H54 (cell line): ENCODE measurements at places on chromosomes 1 and 21.

GRCh38 chr1:7333620-7334019 lies 437.5 kb upstream of the VAMP3 start:
- DNase-seq, result no peak

DNA sequence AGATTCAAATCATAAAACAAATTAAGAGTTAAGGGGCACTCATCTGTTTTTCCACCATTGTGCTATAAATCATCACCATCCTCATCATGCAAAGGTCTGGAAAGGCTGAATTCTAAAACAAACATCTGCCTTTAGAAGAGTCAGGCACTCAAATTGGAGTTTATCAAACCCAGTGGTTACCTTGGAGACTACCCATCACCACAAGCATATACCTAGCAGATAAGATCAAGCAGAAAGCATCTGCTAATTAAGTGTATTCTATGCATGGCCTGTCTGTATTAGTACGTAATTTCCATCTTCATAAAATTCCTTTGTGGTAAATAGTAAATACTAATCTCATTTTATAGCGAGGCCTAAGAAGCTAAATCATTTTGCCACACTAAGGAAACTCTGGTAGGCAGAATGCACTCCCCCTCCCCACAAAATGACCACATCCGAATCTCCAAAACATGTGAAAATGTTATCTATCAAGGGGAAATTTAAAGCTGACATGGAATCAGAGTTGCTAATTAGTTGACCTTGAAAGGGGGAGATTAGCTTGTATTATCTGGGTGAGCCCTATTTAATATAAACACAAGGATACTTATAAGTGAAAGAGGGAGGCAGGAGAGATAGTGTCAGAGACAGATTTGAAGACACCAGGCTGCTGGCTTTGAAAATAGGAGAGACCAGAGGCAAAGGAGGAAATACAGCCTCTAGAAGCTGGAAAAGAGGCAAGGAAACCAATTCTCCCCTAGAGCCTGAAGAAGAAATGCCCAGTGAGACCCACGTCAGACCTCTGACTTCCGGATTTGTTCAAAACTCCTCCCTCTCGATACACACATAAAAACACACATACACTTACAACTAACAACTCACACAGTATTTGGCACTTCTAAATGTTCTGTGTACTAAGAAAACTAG lies 23.2 kb downstream of the ARID4B start:
- DNase-seq, result no peak

- DNase-seq, result no peak
Observed at GRCh38 chr1:151822404-151822803, 9.2 kb downstream of the RORC start.

DNA sequence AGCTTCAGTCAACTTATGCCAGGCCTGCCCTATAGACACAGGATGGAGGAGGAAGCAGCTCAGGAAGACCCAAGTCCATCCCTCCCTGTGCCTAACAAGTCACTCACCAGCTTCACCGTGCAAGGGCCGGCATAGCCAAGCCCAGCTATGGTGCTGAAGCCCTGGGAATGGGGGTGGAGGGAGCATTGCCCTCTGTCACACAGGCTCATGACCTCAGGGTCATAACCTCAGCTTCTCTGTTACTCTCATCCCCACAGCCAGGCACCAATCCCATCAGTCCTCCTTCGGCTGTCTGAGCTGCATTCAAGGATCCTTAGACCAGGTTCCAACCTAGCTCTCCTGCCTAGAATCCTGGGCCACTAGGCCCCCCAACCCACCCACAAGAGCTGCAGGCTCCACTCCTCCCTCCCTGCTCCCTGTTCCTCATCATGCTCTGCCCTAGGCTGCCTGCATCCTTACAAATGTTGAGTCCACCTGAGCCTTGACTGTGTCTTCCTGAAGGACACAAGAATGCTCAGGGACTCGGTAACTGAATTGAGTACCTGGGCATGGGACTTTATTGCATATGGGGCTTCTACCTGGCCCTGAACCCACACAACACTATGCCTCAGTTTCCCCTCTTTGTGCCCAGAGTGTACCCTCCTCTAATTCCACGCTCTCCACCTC lies 1.7 kb downstream of the CD244 start:
- DNase-seq, result no peak

DNA sequence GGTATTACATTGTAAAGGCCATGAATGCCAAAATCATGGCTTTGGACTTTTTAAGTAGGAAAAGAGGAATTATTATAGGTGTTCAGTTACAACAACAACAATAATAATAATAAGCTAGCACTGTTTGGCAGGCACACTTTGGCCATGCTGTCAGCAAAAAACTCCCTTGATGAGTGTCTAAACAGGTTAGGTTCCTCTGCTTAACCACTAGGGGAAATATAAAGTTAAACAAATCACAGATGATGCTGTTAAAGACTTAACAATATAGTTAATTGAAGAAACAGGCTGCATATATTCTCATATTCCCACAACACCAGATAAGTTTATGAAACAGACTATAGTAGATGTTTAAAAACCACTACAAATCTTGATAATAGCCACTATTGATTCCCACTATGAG lies 46.4 kb downstream of the RGS21 start:
- DNase-seq, result no peak

GRCh38 chr1:45508295-45509151 lies 8.4 kb downstream of the MMACHC start:
- DNase-seq, result no peak

- no peak for DNase-seq
Observed at GRCh38 chr21:43716376-43717165, 2.4 kb upstream of the PDXK start.

- DNase-seq, result no peak
Observed at GRCh38 chr1:166721145-166721544, 118.1 kb upstream of the POGK start.

DNA sequence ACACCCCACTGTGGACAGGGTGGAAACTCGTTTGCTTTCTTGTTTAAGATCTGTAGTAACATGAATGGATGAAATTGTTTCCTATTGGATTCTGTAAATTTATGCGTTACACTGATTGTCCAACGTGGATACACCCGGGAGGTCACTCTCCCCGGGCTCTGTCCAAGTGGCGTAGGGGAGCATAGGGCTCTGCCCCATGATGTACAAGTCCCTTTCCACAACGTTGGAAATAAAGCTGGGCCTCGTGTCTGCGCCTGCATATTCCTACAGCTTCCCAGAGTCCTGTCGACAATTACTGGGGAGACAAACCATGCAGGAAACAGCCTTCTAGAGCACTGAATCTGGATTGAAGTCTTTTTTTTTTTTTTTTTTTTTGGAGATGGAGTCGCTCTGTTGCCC lies 1.4 kb downstream of the RCC1 start:
- DNase-seq, result no peak

DNA sequence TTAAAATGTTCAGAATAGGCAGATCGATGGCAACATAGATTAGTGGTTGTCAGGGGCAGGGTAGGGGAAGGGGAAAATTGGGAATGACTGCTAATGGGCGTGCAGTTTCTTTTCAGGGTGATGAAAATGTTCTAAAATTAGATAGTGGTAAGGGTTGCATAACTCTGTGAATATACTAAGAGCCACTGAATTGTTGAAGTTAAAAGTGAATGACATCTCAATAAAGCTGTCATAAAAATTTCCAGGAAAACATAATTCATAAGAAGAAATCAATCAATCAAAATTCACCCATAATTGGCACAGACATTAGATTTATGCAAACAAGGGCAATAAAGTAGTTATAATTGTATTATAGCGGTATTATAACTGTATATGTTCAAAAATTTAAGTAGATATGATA lies 228.2 kb downstream of the PCP4 start:
- DNase-seq, result no peak

GRCh38 chr21:41095983-41096382 lies 72.0 kb upstream of the BACE2 start:
- no peak for DNase-seq
